ENCODE measurements at places on chromosomes 2 and 18.

- DNase-seq = no peak
Measured at GRCh38 chr2:158762336-158762735, 32.8 kb upstream of the DAPL1 start.

GRCh38 chr2:218831378-218831990, at the start of gene PRKAG3:
Gene PRKAG3 (minus strand): TSS chr2:218831803.
- no peak for DNase-seq

DNA sequence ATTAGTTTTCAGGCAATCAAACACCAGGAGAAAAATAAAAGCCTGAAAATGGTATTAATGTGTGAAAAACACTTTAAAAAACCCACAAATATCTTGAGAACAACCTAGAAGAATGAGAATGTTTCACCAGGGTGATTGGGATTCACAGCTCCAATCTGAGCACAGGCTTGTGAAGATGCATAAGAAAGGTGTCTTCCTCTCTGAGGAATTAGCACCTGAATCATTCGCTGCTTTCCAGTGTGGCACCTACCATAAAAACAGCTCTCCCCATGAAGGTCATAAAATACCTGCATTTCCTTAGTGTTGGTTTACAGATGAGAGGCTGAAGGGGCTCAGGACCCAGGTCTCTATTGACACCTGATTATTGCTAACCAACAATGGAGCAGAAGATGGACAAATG, 499.7 kb upstream of the KLHL29 start:
- DNase-seq = no peak

- DNase-seq = no peak
Measured at GRCh38 chr2:226489775-226490541, 309.7 kb downstream of the IRS1 start.

DNA sequence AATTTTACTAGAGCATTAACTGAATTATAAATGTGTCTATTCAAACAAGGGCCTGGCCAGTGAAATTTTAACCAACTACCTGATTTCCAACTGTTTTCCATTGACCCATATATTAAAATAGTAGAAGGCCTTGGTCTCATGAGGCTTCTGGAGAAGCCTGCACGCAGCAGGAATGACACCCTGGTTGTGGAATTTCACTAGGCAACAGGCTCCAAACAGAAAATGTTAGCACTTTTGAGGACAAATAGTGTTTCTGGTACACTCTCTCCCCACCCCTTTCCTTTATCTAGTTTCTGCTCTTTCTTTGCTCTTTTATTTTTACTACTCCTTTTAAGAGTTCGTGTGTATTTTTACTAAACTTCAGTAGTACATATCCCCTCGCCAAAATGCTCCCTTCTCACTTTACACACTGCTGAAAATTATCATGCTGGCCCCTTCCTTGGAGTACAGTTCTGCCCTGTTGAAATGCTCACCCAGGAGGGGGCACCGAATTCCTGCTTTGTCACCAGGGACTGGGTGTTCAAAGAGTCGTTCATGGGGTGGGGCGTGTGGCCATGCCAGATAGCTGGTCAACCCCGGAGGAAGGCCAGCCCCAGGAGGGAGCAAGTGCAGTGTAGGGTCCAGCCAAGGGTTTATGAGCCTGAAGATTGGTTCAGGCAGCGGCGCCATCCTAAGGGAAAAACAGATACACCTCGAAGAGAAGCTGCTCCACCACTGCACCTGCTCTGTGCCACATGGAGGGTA, 22.1 kb upstream of the COL6A3 start:
- no peak for DNase-seq

GRCh38 chr18:33839452-33840211, 261.6 kb downstream of the ASXL3 start:
- DNase-seq = no peak

DNA sequence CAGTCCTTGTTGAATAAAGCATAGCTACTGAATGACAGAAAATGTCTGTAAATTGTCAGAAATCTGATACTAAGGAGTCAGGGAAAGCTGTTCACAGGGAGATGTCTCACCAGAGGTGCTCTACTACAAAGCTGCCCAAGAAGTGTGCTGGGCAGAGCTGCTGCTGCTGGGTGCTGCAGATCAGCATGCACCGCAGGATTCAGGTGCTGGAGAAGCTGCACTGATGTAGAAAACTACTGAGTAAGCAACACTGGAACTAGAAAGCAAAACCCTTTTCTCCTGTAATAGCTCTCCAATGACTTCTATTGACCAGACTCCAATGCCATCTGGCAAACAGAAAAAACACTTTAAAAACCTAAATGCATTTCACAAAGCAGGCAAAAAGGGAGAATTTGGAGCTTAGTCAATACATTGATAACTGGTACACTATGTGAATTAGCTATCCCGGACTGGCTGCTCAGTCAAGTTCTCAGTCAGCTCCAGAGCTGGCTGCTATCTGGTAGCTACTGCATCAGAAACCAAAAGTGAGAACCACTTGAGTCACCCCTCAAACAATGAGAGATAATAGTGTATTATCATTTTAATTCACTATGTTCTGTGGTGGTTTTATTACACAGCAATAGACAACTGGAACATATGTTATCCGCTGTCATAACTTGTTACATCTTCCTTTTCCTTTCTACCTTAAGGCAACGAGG, 493.1 kb downstream of the CPS1 start:
- no peak for DNase-seq

DNA sequence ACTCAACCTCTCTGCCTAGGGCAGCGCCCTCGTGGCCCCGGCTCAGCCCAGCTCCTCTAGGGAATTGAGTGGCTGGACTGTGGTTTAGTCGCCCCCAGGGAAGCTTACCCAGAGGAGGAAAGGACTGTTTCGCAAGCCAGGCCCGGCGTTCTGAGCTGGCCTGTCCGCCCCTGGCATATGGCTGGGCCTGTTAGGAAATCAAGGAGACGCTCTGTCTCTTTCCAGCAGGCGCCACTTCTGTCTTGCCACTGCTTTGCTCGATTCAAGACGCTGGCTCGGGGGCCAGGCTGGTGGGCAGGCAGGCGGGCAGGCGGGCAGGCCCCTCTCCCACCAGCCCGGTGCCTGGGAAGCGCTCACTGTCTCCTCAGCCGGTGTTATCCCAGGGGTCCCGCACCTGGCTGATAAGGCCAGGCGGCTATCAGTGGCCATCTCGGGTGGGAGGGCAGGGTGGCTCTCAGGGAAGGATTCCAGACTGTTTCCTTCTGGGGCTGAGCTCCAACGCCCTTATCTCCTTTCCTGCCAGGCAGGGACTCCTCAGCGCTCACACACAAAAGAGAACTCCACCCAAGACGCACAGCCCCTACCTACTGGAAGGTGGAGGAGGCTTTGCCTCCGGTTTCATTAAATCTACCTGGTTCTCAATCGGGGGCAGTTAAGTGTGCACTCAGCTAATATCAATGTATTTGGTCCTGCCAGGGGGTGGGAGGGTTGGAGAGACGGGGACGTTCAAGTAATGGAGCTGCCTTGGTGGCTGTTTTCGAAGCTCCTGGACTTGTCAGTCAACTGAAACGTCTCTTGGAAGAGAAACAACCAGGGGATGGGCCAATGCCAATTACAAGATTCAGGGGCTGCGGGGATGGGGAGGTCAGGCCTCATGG, 109.1 kb downstream of the SMAD7 start:
- no peak for DNase-seq

- DNase-seq = peak; percentile 38
Measured at GRCh38 chr2:112881217-112881985, 29.6 kb upstream of the IL37 start.

DNA sequence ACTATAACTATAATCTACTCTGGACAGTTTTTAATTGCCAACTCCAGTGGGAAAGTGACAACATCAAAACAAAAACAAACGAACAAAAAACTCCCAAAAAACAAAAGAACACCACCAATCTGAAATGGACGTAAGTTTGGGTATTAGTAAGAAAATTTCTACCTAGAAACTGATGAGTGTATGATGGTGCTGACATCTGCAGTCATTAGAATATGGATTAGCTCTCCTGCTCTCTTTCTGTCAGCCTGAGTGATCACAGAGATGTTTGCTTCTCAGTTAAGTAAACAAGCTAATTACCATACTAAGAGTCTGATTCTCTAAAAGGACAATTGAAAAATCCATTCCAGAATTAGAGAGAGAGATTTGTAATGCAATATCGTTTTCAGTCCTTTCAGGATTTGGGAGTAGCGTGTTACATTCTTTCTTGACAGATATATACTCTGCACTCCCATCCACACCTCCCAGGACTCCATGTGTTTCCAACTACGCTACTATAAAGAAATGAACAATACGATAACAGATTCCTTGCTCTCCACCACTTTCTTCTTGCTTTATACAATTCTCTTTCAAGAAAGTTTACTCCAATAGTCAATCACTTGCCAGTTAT, 1347.4 kb upstream of the PIK3C3 start:
- DNase-seq = no peak

GRCh38 chr2:41194230-41194629, 742.3 kb upstream of the SLC8A1 start:
- DNase-seq = no peak

- no peak for DNase-seq
Measured at GRCh38 chr18:23136326-23137096, 1.2 kb downstream of the CABLES1 start.

- DNase-seq = no peak
Measured at GRCh38 chr2:218387369-218388194, 5.5 kb downstream of the SLC11A1 start.

DNA sequence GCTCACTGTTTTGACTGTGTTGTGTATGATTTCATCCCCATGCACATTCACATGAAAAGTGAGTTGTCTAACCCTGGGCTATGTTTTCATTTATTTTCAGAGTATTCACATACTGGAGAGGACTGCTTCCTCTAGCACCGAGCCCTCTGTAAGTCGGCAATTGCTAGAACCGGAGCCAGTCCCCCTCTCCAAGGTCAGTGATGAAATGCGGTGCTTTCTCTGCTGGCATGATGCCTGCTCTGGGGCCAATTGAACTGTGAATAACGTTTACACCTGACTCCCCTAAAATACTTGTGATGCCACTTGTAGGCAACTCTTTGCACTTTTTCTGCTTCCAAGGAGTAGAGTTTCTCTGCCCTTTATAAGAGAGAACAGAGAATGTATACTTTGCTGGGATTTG, 126.9 kb downstream of the PRKRA start:
- no peak for DNase-seq

GRCh38 chr2:171995586-171995985, 4.2 kb upstream of the METAP1D start:
- no peak for DNase-seq

DNA sequence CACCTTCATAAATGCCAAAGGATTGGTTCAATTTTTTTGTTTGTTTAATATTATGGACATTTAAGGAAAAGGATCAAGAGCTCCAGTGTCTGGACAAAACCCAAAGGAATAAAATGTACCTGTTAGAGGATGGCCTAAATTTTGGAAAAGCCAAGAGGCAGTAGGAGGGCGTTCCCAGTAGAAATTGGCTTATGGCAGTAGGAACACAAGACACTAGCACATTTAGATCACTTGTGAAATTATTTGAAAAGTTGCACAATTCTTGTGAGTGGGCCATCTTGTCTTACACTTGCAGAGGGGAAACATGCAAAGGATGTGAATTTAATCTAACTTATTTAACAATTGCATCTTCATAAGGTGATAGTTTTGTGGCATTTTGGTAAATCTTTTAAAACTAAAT, 3.2 kb downstream of the BZW1 start:
- DNase-seq = no peak

DNA sequence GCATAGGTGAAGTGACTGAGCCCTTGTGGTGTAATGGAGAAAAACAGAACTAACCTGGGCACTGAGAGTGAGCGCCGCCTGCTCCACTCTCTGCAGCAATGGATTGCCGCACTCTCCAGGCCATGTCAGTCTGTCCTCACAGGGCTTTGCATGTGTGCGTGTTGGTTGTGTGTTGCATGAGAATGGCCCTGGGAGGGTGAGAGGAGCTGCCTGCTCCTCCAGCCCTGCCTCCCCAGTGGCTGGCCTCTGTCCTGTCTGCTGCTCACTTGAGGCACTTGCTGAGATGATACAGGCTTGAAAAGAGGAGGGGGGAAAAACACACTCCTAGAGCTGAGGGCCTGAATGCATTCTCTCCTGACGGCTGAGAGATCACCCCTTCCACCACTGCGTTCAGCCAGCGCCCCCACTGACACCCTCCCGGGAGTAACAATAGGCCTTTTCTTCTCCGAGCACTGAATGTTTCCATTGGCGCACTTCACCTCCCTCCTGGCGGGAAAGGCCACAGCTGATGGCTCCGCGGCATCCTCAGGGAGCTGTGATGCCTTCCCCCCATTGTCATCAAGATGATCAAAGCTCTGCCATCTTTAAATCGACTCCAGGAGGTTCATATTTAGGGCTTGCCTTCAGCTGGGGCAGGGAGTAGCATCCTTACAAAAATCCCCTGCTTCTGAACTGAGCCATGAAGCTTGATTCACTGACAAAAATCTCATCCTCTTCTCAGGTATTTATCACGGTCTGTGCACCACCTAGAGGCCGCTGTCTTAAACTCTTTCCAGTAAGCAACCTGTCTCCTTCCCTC, 49.9 kb upstream of the DAPL1 start:
- no peak for DNase-seq

GRCh38 chr2:156576005-156576404, 139.8 kb downstream of the GPD2 start:
- DNase-seq = no peak

DNA sequence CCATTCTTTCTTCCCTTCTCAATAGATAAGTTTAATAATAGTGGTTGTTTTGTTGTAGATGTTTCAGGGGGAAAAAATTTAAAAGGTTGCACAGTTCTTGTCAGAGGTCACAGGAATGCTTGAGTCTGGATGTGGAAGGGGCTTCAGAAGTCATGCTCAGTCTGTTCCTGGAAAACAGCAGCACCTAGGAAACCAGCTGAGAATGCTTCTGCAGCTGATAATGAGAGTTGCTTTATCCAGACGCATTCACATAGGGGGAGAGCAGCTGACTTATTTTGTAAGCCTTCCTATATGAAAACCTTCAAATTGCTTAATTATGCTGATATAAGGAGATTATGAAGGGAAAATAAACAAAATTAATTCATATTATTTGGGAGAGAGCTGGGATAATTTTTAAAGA, 235.5 kb downstream of the GULP1 start:
- no peak for DNase-seq

GRCh38 chr2:60051991-60052390, 501.5 kb downstream of the BCL11A start:
- no peak for DNase-seq

- no peak for DNase-seq
Measured at GRCh38 chr18:58856881-58857280, 7.8 kb upstream of the ZNF532 start.

DNA sequence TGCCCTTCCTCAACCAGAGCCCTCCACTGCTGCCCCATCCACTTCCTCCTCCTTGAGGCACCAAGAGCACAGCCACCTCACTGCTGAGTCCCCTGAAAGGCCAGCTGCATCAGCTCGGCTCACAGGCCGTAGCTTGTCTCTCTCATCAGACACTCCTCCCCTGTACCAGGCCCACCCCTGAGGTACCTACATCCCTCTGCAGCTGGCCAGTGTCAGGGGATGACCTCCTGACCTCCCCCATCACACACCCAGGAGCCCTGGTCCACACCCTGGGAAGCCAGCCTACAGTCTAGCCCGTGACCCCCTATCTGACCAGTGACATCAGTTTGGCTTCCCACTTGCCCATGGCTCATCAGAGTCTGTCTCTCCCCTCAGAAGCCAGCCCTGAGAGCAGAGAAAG, 205.6 kb downstream of the TNS1 start:
- DNase-seq = no peak
